ENCODE measurements at places on chromosomes 11 and 22.

- no peak for DNase-seq
Measured at GRCh38 chr22:31321421-31321820, 24.7 kb downstream of the PATZ1 start.

DNA sequence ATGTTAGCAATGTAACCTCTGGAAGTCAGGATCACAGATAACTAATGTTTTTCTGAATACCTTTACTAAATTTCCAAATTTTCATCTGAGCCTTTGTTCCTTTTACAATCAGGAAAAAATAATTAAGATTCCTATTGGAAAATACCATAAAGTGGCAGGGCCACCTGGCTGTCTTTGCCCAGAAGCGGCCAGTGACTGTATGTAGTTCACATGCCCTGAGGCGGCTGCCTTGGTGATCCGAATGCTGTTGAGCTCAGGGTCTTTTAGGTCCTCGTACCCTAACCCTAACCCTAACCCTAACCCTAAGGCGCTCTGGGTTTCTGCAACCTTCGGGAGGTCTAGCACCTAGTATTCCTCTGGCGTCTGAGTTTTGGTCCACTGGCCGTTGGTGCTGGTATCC lies 8.5 kb upstream of the ARFGAP3 start:
- no peak for DNase-seq

DNA sequence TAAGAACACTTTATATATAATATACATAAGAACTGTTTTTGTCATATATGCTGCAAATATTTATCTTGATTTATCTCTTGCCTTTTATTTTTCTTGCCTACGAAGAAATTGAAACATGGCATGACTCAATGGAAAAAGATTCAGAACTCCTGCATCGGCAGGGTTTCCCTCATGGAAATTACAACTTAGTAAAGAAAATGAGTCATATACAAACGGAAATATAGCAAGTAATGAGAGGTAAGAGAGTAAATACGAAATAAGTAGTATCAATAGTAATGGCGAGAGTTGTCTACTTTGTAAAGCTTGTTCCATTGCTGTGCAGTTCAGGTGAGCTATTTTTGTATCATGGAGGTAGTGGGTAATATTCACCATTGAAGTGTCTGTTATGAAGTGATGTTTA lies 350.4 kb downstream of the DDX10 start:
- no peak for DNase-seq

DNA sequence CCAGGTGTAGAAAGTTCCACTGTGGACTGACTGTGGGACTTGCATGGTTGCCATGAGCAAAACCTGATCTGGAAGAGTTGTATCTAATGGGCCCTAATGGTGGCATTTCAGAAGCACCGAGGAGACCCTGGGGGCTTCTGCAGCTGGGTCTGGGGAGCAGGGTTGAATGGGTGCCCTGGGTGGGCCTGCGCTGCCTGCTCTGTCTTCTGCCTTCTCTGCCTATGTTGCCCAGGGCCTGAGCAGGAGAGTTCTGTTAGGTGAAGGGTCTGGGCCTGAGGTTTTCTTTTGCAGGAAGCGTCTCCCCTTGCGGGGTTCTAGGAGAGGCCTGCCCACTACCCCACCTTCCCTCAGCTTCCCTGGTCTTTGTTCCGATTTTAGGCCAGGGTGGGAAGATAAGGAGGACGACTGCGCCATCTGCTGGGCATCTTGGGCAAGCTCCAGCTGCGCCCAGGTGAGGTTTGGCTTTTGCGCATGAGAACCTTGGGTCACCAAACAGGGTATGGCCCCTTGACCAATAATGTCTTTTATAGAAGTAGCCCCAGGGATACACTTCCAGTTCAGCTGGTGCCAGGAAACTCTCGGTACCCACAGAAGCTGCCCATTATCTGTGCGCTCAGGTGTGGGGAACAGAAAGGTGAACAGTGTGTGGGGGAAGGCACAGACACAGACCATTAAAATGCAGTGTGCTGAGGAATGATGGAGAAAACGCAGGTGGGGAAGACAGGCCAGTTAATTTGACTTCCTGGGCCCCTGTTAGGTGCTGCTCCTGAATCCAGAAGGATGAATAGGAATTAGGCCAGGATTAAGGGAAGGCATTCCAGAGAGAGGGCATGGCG lies 23.2 kb downstream of the COMMD9 start:
- DNase-seq: peak; percentile 68

DNA sequence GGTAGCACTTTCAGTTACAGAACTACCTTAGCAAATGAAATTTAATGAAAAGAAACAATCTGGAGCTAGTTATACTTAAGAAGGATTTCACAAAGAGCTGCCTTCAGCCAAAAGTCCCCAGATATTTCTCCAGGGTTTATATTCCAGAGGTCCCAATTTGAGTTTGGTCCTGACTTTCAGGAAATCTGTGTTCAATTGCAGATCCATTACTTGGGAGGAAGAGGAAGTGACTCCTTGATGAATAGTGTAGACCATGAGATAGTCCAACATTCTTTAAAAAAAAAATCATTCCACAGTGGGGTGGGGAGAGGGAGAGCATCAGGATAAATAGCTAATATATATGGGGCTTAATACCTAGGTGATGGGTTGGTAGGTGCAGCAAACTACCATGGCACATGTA lies 117.6 kb upstream of the ARHGAP20 start:
- no peak for DNase-seq

DNA sequence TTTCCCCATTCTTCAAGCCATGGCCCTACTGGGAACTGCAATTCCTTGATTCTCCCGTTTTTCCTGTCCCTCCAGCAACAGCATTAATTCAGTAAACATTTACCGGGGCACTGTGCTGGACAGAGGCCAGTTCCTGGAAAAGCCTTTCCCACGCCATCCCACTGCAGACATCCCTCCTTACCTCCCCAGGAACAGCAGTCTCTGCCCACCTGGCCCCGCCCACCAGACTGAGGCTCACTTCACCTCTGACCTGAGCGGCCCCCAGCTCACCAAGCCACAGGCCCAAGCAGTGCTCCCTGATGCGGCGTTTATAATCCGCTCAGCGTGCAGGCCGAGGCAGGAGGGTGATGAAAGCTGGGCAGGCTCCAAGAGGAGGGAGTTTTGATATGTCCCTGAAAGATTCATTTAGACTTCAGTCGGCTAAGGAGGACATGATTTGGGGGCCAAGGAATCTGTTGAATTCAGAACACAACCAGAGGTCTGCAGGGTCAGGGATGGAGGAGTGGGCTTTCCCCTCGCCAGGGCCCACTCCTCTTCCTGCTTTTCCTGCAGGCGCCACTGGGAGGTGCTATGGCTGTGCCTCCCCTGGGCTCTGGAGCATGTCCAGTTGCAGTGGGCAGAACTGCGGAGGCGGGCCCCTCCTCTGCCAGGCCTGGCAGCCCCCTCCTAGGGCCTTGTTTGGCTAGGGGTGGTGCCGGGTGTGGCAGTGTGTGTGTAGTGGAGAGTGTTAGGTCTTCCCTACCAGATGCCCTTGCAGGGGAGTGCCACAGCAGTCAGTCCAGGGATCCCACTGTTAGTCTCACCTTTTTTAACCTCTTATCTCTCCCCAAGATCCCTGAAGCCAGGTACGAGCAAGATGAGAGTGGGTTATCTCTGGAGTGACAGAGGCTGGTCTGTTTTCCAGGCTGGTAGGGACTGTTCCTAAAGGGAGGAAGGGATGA lies 1.4 kb upstream of the TAGLN start:
- DNase-seq: no peak

- DNase-seq: no peak
Measured at GRCh38 chr11:33899400-33900037, 7.6 kb upstream of the LMO2 start.

- peak; percentile 79 for DNase-seq
Measured at GRCh38 chr11:8959546-8960166, 4.6 kb downstream of the TMEM9B start.

DNA sequence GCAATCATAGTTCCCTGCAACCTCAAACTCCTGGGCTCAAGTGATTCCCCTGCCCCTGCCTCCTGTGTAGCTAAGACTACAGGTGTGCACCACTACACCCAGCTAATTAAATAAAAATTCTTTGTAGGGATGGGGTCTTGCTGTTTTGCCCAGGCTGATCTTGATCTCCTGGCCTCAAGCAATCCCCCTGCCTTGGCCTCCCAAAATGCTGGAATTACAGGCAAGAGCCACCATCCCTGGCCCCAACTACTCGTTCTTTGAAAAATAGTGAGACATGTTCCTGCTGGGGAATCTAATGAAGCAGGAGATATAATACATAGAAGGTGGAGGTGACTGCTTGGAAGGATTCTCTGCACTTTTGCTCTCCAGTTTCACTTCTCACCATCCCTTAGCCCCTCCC lies 40.1 kb upstream of the RFPL3 start:
- no peak for DNase-seq
